Stimulated activated CD8-positive, alpha-beta memory T cell treated with anti-CD3 and anti-CD28 coated beads, Interleukin-2, amount 100 ng/mL, for 1 hour (primary cell): ENCODE measurements at places on chromosomes 2 and 18.
A peak's percentile ranks its signal among the peaks of the same experiment; 100 is the strongest.

GRCh38 chr2:188078534-188078933, 213.1 kb upstream of the GULP1 start:
- no peak for DNase-seq

- no peak for DNase-seq
Observed at GRCh38 chr2:118128826-118129225, 40.6 kb downstream of the INSIG2 start.

GRCh38 chr2:7358865-7359447, 441.7 kb downstream of the RNF144A start:
- DNase-seq, result no peak

- DNase-seq, result no peak
Observed at GRCh38 chr2:121490584-121491133, 40.0 kb upstream of the RNU4ATAC start.

DNA sequence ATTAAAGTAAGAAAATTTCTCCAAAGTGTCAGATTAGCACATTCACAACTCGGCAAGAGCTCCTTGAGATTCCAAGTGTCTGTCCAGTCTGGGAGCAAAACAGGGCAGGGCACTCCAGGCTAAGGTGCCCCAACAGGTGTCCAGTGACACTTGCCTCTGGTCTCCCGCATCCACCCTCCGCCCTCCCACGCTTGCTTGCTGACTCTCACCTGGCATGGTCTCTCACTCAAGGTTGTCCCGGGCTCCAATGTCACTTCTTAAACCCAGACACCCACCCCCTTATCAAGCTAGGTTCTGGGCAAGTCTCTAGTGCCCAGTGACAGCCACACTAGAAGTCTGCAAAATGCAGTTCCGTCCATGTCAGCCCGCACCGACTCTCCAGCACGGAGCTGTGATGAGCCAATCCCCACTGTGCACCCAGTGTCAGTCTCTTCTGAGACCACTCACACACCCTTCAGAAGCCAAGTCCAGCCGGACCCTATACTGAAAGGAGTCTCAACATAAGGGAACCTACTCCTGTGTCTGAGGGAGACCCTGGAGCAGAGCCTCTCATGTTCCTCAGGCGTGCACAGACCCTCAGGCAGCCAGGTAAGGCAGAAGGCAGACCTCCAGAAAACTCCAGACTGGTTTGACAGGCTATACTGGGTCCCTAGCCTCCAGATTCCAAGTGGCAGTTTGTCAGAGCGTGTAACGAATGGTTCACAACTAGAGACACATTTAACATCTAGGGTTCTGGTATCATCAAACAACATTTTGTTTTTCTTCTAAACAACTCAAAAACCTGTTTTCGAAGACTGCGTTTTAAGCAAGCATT, 45.6 kb downstream of the HDLBP start:
- no peak for DNase-seq

- no peak for DNase-seq
Observed at GRCh38 chr18:67514901-67515540, 1.5 kb downstream of the DSEL start.

- no peak for DNase-seq
Observed at GRCh38 chr2:42908518-42909200, 116.3 kb upstream of the HAAO start.

DNA sequence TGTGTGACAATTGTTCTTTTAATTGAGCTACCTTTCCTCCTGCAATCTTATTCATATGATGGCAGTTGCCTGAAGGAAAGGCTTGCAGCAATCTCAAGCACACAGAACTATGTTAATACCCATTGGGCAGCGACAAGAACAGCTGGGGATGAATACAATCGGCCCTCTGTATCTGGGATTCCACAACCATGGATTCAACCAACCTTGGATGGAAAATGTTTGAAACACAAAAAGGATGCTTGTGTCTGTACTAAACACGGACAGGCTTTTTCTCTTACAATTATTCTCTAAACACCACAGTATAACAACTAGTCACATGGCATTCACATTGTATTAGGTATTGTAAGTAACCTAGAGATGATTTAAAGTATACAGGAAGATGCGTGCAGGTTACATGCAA, 256.1 kb upstream of the SIX2 start:
- no peak for DNase-seq

DNA sequence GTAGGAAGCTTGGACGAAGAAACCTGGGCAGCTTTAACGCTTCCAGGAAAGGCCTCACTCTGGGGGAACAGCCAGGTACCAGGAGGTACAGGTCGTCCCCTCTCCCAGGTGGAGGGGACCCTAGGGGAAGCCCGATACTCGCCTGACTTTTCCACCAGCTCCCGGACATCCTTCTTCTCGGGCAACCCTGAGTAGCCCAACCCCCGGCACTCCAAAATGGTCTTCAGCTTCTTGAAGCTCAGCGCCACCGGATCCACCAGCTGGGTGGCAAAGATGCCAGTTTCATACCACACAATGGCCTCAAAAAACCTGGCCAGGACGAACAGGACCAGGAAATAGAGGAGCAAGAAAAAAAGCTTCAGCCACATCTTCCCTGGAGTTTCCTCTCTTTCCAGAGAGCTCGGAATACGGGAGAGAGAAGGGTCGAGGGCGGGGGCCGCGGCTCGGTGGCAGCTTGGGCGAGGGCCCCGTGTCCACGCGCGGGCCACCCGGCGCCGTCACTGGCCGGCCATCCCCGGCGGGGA, 1.1 kb downstream of the RNF103 start:
- no peak for DNase-seq

DNA sequence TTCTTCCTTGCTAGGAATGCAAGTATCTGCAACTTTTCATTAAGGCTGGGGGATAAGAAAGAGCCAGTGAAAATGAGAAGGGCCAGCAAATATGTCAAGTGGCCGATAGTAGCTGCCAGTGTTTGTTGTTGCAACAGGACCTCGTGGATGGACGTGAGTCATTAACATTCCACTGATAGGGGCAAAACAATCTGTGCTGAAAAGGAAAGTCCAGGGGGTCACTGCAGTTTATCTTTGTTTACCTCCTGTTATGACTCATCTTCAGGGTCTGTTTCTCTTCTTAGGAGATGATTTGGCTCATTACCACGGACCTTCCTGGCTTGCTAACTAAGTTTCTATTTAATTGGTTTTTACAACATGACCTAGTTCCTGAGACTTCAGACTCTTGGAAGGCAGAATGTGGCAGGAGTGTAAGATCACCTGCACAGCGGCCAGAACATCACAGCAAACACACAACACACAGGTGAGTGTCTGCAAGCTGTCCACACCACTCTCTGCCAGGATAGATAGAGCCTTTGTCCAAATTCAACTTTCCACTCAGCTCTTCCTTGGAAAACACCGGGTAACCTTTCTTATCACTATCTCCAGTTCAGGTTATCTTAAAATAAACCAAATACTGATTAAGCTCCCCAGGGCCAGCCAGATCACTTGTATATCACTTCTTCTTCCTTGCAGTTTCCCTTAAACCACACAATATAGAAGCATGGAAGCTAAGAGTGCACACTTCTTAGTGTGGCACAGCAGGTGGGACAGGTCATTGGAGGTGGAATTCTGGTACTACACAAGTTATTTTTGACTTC, 157.5 kb upstream of the LMAN1 start:
- no peak for DNase-seq

GRCh38 chr2:62933398-62933917, 117.2 kb upstream of the OTX1 start:
- no peak for DNase-seq

GRCh38 chr18:27665264-27665799, 480.2 kb upstream of the CHST9 start:
- no peak for DNase-seq

- DNase-seq, result no peak
Observed at GRCh38 chr18:75897386-75897785, 469.9 kb upstream of the SMIM21 start.

DNA sequence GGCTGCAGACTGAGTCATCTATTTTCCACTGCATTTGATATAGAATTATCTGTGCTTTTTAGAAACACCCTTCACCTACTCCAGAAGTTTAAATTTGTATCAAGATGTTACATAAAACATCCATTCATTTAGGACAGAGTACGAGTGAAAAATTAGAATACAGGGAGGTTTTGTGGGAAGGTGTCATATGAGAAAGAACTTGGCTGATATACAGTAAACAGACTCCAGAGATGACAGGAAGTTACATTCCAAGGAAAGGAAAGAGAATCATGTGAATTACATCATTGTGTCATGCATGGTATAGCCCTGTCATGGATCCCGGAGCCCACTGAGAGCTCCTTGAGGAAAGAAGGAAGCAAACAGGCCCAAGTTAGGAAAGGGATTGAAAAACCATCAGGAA, 341.5 kb upstream of the PKDCC start:
- DNase-seq, result no peak

DNA sequence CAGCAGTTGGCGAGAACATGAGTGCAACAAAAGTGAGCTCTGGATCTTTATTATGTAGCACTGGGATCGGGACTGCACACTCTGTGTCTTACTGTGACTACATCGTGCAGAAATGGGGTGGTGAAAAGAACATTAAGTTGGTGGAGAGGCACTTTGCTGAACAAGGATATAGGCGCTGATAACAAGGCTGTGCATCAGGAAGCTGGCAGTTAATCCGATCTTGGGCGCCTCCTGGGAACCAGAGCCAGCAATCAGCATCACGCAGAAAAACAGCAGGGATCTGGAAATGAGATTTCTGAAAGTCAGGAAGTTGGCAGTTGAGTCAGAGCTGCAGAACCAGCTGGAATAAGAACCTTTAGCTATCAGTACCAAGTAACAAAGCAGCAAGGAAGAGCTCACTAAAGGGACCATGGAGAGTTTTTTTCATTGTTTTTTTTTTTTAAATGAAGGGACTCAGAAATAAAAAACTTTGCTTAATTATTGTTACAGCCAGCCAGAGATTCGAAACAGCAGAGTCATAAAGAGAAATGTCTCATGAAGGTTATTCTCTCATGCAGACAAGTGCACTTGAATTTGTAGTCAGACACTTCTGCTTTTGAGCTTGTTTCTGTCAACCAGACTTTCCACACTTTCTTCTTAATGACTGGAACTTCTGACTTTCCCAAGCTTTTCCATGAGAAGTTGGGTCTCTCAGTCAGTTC, 22.8 kb upstream of the MYO3B start:
- DNase-seq, result no peak

DNA sequence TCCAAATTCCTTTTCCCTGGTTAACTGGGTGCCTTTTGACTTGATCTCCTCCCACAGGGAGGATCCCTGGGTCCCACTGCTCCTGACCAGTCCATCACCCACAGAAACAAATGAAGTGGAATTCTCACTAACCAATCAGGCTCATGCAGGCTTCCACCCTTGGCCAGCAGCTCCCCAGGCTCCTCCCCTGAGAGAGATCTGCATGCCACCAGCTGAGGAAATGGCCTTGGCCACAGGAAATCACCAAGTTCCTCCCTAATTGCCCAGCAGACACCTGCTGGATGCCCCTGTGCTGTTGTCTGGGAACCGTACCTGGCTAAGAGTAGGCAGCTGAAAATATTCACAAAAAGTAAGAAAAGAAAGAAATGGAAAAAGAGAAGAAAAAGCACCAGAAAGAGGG, 207.4 kb downstream of the NCK2 start:
- no peak for DNase-seq

DNA sequence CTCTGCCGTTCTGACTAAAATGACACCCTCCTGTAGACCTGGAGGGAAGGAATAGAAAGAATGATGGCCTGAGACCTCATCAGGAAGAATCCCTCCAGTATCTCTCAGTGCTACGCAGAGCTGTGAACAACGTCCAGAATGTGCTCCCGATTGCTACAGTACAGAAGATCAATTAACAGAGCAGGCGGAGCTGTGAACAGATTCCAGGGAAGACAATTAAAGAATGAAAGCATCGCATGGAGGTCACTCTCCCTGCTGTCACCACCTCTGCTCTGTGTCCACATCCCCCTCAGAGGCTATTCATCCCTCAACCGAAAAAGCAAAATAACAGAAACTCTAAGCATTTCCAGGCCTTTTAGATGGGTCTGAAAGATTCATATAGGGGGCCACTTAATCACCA, 481.0 kb downstream of the EIPR1 start:
- DNase-seq, result no peak

DNA sequence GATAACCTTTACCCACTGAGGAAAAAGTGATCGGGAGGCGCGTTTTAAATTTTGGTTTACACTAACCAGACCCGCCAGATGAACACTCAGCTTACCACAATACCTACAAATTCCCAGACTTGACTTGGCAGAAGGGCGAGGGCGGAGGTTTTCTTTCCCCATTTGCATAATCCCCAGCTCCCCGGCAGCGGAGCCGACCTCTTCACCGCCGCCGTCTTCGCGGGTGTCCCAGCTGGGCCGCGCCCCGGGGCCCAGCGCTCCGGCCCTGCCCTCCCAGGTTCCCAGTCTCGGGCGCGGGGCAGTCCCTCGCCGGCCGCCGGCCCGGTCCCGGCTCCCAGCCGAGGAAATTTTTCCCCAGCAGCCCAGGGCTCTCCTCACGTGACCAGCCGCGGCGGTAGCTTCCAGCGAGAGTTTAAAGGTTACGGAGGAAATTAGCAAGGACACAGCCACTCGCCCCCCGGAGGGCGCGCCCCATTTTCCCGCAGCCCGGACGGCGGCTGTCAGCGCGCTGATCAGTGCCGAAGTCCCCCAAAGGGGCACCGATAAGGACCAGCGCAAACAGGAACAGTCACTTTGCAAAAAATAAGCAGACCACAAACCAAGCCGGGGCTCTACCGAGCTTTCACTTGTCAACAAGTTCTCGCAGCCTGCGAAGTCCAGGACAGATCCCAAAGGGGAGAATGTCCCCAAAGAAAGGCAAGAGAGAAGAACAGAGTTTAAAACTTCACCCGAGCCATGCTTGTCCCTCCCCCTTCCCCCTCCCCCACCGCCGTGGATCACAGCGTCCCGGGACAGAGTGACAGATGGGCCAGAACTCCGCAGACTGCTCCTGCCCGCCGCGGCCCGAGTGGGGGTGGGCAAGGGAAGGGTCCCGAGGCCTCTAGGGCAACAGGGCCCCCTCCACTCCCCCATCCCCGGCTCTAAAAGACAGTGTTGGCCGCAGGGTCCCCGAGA, 1.3 kb upstream of the PRKCE start:
- DNase-seq, result peak; percentile 42

DNA sequence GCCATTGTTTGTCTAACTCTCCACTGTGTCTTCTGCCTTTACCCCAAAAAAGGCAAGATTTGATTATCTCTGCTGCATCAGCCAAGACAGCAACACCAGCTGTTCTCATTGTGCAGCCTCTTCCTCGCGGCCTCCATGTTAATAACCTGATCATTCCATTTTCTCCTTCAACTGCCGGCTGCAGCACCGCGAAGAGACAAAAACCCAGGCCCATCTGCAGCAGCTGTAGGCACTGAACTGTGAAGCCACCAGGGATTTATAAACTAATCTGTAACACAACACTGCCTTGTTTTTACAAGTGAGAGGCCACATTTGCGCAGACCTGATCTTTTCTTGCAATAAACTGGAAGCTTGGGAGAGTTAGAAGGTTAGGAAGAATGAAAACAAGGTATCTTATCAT, 147.8 kb downstream of the SATB2 start:
- no peak for DNase-seq

DNA sequence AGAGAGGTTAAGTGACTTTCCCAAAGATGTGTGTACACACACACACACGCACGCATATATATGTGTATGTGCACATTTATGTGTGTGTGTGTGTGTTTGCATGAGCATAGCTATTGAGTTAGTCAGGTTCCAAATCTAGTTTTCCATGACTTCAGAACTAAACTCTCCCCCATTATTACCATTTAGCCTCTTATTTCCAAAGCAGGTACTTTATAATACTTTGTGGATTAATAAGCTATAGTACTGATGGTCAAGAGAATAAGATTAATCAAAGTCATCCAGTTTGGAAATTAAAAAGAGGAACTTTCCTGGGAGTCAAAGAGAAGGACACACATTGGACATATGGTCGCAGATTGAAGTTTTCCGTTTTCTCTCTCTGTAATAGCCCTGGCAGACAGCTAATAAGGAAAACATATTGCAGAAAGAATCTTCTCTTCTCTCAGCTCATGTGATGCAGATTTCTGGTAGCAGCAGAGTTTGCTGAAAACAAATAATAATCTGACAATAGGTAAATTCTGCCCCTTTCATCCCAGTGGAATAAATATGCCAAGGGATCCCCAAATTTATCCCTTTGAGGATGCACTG, 410.9 kb upstream of the TCF4 start:
- no peak for DNase-seq
